ENCODE measurements at places on chromosomes 6 and 20. TPM values are rescaled to one million over a fixed set of nuclear protein-coding genes. Genes with fewer than 3 reads are reported as not detected.

The C20orf204 gene
- total RNA-seq, result 0.57 TPM

The ID4 gene
- total RNA-seq, result 23.9 TPM

The CABLES2 gene
- total RNA-seq, result 2.0 TPM

The IMPG1 gene
- total RNA-seq, result not detected

The EXOC2 gene
- 21.2 TPM for total RNA-seq

The SRXN1 gene
- total RNA-seq, result 118 TPM

The MYH7B gene
- not detected for total RNA-seq

The TAGAP gene
- total RNA-seq, result 3.6 TPM

The MEI4 gene
- total RNA-seq, result not detected

The TMC2 gene
- not detected for total RNA-seq

DNA sequence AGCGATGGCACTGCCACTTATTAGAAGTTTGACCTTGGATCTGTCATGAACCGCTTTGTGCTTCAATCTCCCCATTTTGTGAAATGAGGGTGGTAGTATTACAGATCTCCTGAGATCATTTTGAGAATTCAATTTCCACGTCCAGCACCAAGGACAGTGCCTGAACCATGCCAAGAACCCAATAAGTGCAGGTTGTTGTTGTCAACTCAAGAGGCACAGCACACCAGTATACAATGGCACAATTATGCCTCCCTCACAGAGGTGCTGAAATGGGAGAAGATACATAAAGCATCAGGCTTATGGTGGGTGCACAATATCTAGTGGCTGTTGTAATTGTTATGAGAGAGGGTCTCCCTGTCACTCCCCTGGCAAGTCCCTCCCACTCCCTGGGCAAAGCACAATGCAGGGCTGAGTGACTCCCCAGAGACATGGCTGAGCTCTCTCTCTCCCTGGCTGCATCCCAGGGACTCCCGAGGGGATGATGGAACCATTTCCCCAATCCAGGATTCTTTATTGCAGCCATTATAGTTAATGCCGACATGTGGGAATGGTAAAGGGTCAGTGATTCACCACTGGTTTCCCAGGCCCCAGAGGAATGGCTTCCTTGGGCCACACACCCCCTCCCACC is 78.7 kb downstream of the CDH22 start:
- DNase-seq, result no peak

DNA sequence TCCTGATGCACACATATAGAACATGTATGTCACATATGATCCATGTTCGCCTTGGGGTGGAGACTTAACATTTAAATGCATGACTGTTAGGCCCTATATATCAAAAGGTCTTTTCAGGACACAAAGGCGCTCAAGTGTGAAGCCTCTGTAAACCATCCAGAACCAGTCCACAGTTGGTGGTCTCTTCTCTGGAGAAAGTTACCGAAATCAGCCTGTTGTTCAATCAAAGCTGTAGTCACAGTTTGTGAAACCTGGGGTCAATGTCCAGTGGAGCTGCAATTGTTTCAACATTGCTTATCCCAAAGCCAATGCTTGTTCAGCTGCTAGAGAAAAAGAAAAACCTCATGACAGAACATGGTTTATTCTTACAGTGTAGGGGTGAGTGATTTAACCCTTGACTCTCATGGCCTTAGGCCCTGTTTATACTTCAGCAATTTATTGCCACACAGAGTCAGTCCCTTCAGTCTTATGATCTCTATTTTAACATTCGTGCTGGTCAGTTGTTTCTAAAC is 193.6 kb upstream of the CST7 start:
- no peak for DNase-seq

DNA sequence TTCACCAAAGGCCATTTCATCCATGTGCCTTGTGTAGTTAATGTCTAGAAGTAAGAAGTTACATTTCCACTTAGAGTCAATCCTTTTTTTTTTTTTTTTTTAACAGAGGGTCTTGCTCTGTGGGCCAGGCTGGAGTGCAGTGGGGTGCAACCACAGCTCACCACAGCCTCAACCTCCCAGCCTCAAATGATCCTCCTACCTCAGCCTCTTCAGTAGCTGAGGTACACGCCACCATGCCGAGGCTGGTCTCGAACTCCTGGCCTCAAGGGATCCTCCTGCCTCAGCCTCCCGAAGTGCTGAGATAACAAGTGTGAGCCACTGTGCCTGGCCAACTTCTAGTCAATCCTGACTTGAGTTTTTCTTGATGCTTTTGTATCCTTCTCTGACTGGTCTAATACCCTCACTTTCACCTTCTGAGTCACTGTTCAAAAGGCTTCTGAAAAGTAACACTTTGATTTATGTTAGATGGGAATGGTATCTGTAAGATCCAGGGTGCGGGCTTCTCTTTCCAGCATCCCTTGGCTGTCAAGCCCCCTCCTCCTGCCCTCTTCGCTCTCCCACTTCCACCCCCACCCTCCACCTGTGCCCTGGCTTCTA is 22.1 kb downstream of the TRAM2 start:
- no peak for DNase-seq

DNA sequence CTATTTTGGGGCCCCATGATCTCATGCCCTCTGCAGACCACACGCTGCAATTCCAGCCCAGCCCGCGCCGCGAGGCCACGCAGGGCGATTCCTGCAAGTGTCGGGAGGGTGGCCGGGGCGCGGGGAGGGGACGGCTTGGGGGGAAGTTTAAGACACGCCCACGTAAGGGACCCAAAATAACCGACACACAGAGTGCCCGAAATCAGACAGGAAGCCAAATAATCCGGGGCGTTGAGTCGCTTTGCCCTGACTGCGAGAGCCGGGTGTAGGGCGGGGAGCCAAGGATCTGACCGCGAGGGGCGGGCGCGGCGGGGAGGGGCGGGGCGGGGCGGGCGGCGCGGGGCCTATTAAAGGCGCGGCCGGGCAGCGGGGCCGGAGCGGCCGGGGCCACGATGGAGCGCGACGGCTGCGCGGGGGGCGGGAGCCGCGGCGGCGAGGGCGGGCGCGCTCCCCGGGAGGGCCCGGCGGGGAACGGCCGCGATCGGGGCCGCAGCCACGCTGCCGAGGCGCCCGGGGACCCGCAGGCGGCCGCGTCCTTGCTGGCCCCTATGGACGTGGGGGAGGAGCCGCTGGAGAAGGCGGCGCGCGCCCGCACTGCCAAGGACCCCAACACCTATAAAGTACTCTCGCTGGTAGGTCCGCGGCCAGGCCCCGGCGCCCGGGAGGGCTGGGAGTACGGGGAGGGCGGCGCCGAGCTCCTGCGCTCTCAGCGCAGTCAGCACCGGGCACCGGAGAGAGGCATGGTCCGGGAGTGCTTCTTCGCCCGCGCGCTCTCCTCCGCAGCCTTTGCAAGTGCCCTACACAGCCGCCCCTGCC is at the start of gene ENPP1:
TSS of gene ENPP1 (plus strand) at position 377 of the 816 bp plus-strand sequence. CDS start at position 393, 16 bp downstream.
- no peak for DNase-seq

DNA sequence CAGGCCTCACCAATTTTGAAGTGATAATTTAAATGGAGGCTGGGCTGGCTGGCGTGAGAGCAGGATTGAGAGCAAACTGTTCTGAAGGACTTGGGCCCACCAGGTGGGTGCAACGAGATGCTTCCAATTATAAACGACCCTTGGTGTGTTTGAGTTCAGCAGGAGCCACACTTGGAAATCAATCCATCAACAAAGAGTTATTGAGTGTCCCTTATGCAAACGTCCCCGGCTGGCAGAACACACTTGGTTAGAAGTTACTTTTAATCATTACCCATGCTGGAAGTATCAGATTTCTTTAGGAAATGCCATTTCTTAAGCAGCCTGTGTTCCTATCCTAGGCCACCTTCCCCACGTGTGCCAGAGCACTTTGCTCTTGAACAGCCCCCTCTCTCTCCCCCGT is 37.8 kb upstream of the ZNF831 start:
- no peak for DNase-seq

- DNase-seq, result no peak
Measured at GRCh38 chr20:19924255-19924654, 92.9 kb upstream of the NAA20 start.

DNA sequence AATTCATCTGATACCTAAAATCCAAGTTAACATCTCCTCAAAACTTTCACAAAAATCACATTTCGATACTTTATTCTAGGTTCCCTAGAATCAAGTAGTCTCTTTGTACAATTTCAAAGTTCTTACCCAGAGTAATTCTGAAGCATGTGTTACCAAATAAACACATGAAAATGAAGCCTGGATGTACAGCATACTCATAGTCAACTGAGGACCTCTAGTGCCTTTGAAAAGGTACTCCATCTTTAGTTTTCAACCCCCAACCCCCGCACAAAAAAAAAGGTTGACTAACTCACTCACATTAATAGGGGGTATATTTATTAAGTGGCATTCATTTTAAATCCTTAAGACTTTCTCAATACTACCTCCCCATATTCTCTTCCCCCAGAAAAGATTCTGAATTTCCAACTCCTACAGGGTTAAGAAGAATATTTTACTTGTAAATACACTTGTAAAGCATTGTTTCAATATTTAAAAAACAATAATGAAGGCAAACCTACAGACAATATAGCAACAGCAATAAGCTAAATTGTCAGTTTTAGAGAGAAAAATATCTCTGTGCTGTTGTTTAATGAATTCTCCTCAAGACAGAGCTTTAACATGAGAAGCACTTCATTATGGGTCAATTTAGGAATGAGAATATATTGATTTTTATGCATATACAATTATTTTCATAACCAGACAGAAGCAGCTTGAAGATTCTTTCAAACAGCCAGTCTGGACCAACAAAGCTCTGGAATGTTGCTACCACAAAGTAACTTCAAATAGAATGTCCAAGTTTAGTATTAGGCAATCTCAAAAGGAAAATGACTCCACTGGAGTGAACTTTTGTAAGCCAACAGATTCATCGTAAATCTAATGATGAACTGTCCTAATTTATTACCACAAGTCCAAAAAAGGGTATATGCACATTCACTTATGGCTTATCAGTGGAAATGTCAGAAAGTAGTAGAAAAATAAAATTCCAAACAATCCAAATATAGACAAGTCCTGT is 3.3 kb downstream of the PLN start:
- no peak for DNase-seq

GRCh38 chr6:36809941-36810803 is 29.1 kb downstream of the CPNE5 start:
- no peak for DNase-seq

- DNase-seq, result no peak
Measured at GRCh38 chr6:103587722-103588121, 1272.0 kb downstream of the HACE1 start.

DNA sequence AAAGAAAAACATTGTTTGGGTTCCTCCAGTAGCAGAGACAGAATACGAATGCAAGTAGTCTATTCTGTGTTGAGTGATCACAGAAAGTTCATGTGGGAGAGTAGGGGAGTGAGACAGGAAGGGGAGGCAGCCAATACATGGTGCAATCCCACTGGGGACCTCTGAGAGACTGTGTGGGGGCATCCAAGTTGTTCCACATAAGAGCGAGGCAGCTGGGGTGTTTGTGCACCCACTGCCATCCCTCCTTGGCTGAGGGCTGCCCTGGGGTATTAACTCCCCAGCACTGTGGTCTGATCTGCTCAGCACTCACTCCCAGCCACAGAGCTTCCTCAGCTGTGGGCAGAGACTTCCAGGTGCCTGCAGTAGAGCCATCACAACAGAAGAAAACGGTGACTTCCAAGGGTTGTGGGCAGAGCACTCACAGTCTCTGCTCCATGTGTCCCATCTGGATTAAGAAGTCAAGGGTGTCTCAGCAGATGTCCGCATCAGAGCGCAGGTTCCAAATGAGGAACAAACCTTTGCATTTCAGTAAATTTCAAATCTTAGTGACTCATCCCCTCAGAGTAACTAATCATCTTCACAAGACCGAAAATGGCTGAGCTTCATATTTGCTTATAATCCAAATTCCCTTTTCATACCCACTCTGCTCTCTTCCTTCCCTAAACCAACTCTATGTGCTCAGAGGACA is 101.9 kb upstream of the NAA20 start:
- DNase-seq, result no peak

DNA sequence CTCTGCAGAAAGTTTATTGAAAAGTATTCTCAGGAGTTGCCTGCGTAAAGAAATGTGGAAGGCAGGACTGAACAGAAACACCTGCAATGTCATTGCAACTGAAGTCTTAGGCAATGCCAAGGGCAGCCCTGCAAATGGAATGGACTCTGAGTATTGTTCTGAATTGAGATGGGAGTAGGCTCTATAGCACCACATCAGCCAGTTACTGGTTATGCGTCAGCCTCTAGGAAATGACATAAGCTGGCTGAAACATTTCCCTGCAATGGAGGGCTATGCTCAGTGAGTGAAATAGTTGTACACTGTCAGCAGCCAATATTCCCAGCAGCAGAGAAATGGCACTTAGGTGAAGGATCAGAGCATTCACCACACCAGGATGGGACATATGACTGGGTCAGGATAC is 13.8 kb upstream of the GJE1 start:
- no peak for DNase-seq

DNA sequence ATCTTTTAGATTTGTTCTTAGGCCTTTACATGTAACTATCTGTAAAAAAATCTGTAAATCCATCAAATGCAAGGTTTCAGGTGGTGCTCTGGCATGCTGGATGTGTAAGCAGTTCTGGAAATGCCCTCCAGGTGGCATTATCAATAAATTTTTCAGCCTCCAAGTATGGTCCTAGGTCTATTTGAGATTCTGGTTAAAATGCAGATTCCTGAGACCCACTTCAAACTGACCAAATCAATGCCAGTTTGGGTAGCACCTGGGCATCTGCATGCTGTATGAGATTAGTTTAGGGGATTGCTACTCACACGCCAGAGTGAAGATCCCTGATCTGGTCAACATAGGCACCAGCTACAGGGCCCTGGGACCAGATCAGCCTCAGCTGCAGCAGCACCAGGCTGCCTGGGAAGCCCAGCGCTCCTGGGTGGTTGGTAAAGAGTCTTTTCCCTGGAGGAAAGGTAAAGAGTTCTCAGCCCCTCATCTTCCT is 507.3 kb upstream of the CITED2 start:
- no peak for DNase-seq

- DNase-seq, result no peak
Measured at GRCh38 chr6:39309942-39310531, 4.2 kb downstream of the KCNK17 start.

All from esophagus squamous epithelium (tissue), 5 donors.